RPMI8226 (cell line): ENCODE measurements at places on chromosomes 16 and 17.

GRCh38 chr17:81458628-81459027, 54.0 kb downstream of the ACTG1 start:
- DNase-seq: no peak

DNA sequence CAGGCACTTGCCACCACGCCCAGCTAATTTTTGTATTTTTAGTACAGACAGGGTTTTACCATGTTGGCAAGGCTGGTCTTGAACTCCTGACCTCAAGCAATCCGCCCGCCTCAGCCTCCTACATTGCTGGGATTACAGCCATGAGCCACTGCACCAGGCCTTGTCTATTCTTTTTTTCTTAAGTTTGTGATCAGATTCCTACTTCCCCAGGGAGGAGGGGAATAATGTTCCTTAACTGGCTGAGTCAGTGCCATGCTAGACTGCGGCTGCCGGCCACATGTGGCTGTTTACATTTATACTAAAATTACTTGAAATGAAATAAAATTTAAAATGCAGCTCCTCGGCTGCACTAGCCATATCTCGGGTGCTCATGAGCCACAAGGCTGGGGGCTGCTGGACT, 27.8 kb upstream of the USP36 start:
- no peak for DNase-seq

- no peak for DNase-seq
Observed at GRCh38 chr16:55981557-55981956, 106.4 kb upstream of the CES5A start.

DNA sequence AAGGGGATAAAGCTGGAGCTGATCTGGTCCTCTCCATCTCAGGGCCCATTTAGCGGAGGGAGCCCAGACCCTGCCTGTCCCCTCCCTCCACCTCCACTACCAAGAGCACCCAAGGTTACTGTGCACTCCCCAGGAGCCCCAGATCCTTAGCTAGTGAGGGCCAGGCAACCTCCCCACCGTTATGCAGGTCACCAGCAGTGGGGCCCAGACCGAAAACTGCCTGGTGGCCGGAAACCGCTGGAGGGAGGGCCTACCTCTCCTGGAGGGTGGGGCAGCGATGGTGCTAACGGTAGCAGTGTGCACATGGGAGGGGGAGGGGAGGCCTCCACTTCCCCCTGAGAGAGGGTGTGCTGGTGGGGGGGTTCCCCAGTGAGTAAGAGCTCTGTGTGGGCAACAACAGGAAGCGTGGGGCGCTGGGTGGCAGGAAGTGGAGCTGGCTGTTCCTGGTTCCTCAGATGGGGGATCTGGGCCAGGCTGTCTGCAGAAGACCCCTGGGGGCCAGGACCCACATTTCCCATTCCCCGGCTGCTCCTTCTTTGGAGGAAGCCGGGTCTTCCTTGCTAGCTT, 4.4 kb downstream of the FMNL1 start:
- DNase-seq: peak; percentile 96

DNA sequence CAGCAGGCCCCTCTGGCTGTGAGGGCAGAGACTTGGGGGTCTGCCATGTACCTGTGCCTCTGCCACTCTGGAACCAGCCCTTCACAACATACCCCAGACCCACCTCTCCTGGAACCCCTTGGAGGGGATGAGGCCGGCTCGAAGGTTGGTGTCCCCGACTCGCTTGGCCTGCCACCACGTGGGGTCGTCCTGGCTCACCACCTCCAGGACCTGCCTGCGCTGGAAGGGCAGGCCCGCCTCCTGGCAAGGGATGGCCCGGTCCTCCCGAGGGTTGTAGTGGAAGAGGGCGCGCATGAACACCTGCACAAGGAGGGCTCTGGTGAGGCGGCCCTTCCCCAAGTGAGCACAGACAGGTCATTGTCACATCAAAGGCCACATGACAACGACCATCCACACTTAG, 12.2 kb downstream of the MPP3 start:
- no peak for DNase-seq

- DNase-seq: peak; percentile 33
Observed at GRCh38 chr16:29974291-29975133, 844 bp downstream of the TAOK2 start.

GRCh38 chr17:42779936-42780850, at the start of gene WNK4:
TSS of gene WNK4 (plus strand) at chr17:42780610. CDS start at chr17:42780699, 89 bp downstream.
- no peak for DNase-seq

DNA sequence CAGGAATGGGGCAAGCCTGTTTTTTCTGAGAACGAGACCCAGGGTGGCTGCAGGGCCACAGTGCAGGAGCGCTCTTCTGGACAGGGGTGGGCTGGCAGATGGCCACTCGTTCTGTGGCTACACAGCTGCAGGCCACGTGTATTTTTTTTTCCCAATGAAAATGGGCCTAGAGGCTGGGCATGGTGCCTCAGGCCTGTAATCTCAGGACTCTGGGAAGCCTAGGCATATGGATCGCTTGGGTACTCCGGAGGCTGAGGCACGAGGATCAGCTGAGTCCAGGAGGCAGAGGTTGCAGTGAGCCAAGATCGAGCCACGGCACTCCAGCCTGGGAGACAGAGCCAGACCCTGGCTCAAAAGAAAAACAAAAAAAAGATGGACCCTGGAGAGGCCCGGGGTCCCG, 6.8 kb downstream of the UNKL start:
- no peak for DNase-seq

DNA sequence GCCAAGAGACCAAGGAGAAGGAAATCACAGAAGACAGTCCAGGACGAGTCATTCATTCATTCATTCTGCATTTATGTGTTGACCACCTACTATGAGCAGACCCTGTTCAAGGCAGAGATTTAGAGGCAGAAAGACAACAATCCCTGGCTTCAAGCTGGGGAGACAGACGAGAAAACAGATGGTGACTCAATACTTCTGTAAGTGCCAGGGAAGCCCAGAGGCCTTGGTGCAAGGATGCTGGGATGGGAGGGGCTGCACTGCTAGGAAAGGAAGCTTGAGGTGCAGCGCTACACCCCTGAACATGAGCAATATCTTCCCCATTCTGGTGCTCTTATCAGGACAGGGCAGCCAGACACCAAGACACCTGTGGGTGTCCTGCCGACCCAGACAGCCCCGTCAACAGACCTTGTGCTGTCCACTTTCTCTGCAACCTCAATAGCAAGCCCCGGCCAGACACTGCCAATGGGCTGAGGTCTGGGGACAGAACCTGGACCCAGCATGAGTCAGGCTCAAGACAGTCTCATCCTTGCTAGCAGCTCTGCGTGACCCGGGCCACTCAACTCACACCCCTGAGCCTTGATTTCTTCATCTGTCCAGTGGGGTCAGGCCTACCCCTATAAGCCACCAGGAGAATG, 163.5 kb downstream of the COPRS start:
- DNase-seq: no peak

GRCh38 chr16:21338537-21339268, 60.6 kb upstream of the CRYM start:
- DNase-seq: peak; percentile 85

DNA sequence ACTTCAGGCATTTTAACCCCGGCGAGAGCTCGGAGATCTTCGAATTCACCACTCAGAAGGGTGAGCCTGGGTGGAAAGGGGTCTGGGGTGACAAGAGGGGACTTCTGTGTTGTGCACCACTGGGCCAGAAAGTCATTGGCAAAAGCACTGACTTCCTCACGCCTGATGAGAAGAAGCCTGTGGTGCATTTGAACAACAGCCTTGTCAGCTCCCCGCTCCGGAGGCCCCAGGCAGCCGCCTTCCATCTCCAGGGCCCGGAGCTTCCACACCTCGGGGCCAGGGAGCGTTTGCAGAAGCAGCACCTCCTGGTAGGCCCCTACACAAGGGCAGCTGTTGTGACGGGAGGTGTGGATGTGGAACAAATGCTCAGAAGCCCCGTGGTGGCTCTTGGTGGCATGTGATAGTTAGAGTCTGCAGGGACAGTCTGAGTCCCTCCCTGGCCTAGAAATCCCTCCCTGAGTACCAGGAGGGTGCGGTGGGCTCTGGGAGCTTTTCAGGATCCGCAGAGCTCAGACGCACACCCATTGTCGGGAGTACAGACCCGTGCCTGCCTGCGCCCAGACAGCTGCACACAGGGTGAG, 9.7 kb downstream of the CACNG1 start:
- DNase-seq: no peak
